Memory B cell (primary cell): ENCODE measurements at places on chromosomes 11 and 22.

DNA sequence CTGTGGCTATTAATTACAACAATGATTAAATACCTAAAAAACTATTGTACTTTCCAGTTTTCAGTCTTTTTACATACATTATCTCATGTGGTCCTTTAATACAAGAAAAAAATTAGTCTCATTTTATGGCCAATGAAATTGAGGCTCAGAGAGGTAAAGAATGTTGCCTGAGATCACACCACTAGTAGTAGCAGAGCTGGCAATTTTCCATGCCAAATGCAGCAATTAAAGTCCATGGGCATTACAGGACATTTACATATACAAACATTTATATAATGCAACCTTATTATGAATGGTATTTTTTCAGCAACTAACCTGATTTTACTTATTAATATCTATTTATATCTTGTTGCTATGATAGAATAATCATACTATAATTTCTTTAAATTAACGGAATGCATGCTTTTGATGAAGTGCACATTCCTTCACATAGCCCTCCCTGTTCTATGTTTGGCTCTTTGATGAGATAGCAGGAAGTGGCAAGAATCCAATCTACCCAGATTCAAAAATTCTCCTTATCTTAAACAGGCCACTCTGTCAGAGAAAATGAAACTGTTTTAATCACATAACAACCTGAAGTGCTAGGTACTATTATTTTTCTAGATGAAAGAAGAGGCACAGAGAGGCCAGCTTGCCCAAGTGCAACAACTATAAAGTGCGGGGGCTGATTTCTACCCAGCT, 120.9 kb upstream of the LDLRAD3 start:
- H3K27ac ChIP-seq, result no peak overlapping the region
- peaks cover 5% of the 10 kb centered on the region for H3K4me1 ChIP-seq
- H3K27me3 ChIP-seq, result peaks cover 3% of the 10 kb centered on the region

DNA sequence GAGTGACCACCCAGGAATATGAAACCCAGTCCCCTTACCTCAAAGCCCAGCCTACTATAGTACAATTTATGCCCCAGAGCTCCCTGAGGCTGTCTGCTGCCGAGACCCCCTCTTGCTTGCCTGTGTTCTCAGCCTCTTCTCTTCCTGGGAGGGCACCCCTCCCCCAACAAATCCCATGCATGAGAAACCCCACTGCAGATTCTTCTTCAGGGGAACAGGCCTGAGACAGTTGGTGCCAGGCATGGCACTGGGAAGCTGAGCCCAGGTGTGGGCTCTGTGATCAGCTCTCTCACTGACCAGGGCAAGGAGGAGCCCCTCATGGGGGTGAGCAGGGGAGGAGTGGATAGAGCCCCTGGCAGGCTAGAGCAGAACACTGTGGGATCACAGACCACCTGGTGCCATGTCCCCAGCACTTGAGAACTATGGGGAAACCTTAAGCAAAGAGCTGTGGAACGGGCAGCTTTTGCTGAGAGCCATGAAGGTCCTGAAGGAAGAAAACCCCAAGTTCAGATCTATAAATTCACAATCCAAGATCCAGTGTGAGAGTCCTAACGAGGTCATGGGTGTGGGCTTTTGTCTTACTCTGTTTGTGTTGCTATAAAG, 46.5 kb upstream of the TH start:
- no peak for DNase-seq
- H3K27ac ChIP-seq, result no peak overlapping the region
- peaks cover 17% of the 10 kb centered on the region for H3K27me3 ChIP-seq

DNA sequence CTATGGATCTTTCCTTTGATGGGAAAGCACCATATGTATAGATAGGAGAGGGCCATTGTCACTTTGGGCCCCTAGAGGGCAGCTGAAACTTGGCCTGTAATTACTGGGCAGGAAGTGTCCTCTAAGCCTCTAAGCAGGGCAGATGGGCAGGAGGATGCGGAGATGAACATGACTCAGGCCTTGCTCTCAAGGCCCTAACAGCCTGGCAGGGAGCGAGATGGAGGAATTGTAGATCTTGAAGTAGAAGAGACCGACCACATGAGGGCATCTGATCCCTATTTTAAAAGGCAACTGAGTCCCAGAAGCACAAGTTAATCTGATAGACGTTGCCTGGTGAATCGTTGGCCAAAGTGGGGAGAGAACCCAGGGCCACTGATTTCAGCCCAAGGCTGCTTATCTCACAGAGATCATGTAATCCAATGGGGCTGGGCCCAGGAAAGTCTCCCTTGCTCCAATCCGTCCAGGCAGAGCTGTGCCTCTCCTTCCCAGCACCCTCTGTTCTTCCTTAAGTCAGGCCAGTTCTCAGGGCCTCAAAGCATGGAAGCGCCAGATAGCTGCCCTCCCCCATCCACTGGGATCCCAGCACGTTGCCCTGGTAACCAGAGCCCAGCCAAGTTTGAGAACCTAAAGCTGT, 2.5 kb upstream of the SEPTIN3 start:
- H3K27ac ChIP-seq, result no peak overlapping the region
- H3K36me3 ChIP-seq, result no peaks in the 10 kb centered on the region
- no peak overlapping the region for H3K4me3 ChIP-seq
- no peak for DNase-seq
- H3K27me3 ChIP-seq, result peaks cover 5% of the 10 kb centered on the region
- no peaks in the 10 kb centered on the region for H3K4me1 ChIP-seq

- H3K4me1 ChIP-seq, result peaks cover 5% of the 10 kb centered on the region
- H3K27ac ChIP-seq, result no peak overlapping the region
- H3K4me3 ChIP-seq, result no peak overlapping the region
- peaks cover 24% of the 10 kb centered on the region for H3K36me3 ChIP-seq
These were observed 60.5 kb downstream of the MORC2 start for GRCh38 chr22:30908051-30908461.

- no peak within 1 kb of the TSS for H3K4me3 ChIP-seq
- DNase-seq, result no peak
- H3K27ac ChIP-seq, result no peak within 1 kb of the TSS
- H3K4me1 ChIP-seq, result peaks cover 18% of the 10 kb centered on the region
- H3K27me3 ChIP-seq, result peaks cover 29% of the 10 kb centered on the region
These were observed at the start of gene KLHL35 for GRCh38 chr11:75432911-75433321. Gene KLHL35 (minus strand): TSS chr11:75433203. CDS start chr11:75430629, 2,574 bp downstream.

DNA sequence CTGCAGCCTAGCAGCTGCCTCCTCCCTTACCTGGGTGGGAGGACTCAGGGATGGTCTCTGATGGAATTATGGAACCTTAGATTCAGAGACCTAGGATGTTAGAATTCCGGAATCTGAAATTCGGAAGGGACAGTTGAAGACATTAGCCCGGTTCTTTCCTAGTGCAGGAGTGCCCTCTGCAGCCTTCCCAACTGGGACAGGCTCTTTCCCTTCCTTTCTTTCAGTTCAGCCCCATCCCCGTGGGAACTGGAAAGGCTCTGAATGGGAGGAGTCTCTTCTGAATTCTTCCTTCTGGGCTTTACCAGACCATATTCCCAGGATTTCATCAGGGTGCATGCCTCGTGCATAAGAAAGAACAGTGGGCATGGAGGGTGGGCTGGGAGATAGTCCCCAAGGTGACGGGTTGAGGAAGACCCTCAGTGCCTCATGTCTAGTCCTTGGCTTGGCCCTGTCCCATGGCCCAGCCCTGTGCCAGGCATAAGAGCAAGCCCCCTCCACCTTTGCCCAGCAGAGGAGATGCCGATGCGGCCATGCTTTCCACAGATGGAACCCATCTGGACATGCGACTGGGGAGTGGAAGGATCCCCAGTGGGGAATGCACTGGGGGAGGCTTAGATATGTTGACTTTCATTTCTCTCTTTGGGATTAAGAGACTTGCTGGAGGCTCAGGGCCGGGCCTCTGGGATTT, 14.4 kb downstream of the DNAJB13 start:
- no peaks in the 10 kb centered on the region for H3K36me3 ChIP-seq
- no peak for DNase-seq

DNA sequence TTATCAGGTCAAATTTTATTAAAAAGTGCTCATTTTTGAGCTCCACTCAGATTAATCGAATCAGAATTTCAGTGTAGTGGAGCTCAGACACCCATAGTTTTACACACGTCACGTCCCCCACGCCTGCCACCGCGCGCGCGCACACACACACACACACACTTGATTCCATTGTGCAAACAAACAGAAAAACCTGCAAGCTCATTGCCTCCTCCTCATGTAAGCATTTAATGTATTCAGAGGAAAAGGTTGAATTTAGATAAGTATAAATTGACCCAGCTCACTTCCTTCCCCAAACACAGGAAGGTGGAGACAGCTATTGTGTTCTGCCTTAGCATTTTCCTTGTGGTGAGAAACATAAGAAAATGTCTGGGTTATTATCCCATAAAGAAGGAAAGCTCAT, 336.7 kb downstream of the LUZP2 start:
- no peak overlapping the region for H3K4me3 ChIP-seq
- no peak for DNase-seq
- H3K27me3 ChIP-seq, result no peaks in the 10 kb centered on the region
- H3K36me3 ChIP-seq, result no peaks in the 10 kb centered on the region
- H3K4me1 ChIP-seq, result no peaks in the 10 kb centered on the region

DNA sequence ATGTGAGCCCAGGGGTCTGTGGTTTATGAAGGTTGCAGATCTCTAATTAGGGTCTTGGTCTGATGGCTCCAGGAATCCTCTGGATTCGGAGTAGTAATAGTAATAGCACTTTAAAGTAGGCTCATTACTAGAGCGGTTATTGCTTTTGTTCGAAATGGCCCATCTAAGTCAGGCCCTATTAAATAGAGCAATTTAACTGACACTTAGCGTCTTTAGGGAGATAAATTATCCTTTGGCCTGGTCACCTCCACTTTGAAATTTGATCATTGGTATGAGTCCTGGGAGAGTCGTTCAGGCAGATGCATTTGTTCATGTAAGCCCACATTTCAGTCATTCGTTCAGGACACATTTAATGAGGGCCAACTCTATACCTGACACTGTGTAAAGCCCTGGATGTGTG, 54.8 kb downstream of the LDLRAD3 start:
- H3K36me3 ChIP-seq, result no peaks in the 10 kb centered on the region
- peaks cover 10% of the 10 kb centered on the region for H3K27me3 ChIP-seq
- no peak for DNase-seq

DNA sequence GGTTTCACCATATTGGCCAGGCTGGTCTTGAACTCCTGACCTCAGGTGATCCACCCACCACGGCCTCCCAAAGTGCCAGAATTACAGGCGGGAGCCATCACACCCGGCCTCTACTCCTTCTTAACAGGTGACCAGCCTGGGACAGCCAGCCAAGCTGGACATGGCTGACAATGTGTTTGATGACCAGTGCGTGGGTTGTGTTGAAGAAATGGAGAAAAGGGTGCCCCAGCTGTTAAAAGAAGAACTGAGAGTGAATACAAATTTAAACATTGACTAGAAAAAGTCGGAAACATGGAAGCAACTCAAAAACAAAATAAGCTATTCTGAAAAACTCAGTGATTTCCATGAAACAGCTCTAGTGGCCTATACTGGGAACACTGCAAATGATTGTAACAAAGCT, 86.5 kb upstream of the CLPB start:
- H3K27ac ChIP-seq, result no peak overlapping the region
- H3K4me3 ChIP-seq, result no peak overlapping the region
- peaks cover 6% of the 10 kb centered on the region for H3K27me3 ChIP-seq
- H3K36me3 ChIP-seq, result no peaks in the 10 kb centered on the region

DNA sequence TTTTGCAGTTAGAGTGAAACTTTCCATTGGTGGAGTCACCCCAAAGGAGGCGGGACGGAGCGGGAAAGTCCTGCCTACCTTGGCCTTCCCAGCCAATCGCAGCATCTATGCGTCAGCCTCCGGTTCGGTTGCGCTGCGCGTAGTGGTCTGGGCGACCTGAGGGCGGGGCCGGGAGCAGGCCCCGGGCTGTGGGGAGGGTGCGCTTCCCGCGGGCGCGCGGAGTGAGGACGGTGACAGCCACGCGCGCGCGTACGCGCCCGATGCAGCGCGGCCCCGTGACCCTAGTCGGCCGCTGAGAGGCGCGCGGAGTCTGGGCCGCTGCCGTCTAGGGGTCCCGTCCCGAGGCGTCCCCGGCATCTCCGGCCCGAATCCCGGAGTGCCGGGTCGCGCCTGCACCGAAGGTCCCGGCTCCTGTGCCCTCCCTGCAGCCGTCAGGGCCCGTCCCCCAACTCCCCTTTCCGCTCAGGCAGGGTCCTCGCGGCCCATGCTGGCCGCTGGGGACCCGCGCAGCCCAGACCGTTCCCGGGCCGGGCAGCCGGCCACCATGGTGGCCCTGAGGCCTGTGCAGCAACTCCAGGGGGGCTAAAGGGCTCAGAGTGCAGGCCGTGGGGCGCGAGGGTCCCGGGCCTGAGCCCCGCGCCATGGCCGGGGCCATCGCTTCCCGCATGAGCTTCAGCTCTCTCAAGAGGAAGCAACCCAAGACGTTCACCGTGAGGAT, at the start of gene NF2:
Gene NF2 (plus strand): TSS at position 276 of the 718 bp plus-strand sequence. CDS start 366 bp downstream, at position 642.
- H3K4me3 ChIP-seq, result peak within 1 kb of the TSS; percentile 96
- DNase-seq, result peak; percentile 97
- H3K4me1 ChIP-seq, result peaks cover 10% of the 10 kb centered on the region
- H3K27me3 ChIP-seq, result no peaks in the 10 kb centered on the region
- H3K36me3 ChIP-seq, result no peaks in the 10 kb centered on the region

GRCh38 chr22:29867260-29867659, 15.7 kb upstream of the MTMR3 start:
- no peak overlapping the region for H3K27ac ChIP-seq
- no peaks in the 10 kb centered on the region for H3K36me3 ChIP-seq
- DNase-seq, result no peak

GRCh38 chr22:43118024-43118849, 7.7 kb downstream of the BIK start:
- no peaks in the 10 kb centered on the region for H3K36me3 ChIP-seq
- peaks cover 22% of the 10 kb centered on the region for H3K27me3 ChIP-seq
- peak overlapping the region; percentile 59 for H3K4me3 ChIP-seq
- no peak overlapping the region for H3K27ac ChIP-seq
- H3K4me1 ChIP-seq, result peaks cover 44% of the 10 kb centered on the region

- peaks cover 21% of the 10 kb centered on the region for H3K36me3 ChIP-seq
- no peaks in the 10 kb centered on the region for H3K4me1 ChIP-seq
- H3K27ac ChIP-seq, result no peak overlapping the region
- H3K27me3 ChIP-seq, result no peaks in the 10 kb centered on the region
- H3K4me3 ChIP-seq, result no peak overlapping the region
- DNase-seq, result no peak
These were observed 227.5 kb downstream of the MIAT start for GRCh38 chr22:26884921-26885320.

GRCh38 chr22:48574776-48575617, 1252.7 kb downstream of the BRD1 start:
- peak overlapping the region; percentile 35 for H3K4me3 ChIP-seq
- peaks cover 2% of the 10 kb centered on the region for H3K36me3 ChIP-seq
- peaks cover 10% of the 10 kb centered on the region for H3K27me3 ChIP-seq

- peak overlapping the region; percentile 99 for H3K4me3 ChIP-seq
- no peaks in the 10 kb centered on the region for H3K27me3 ChIP-seq
- H3K36me3 ChIP-seq, result no peaks in the 10 kb centered on the region
- no peak for DNase-seq
These were observed 700 bp downstream of the TTC17 start for GRCh38 chr11:43359422-43359818.

GRCh38 chr11:36037031-36037430, 93.2 kb downstream of the LDLRAD3 start:
- no peaks in the 10 kb centered on the region for H3K4me1 ChIP-seq
- H3K27me3 ChIP-seq, result peaks cover 10% of the 10 kb centered on the region
- H3K4me3 ChIP-seq, result no peak overlapping the region
- H3K36me3 ChIP-seq, result no peaks in the 10 kb centered on the region
- no peak for DNase-seq
- no peak overlapping the region for H3K27ac ChIP-seq
